CD14-positive monocyte (primary cell): ENCODE measurements at places on chromosomes 11 and 22.

- DNase-seq = no peak
Observed at GRCh38 chr22:44405661-44406060, 92.4 kb downstream of the RTL6 start.

- DNase-seq = no peak
Observed at GRCh38 chr11:44760477-44760872, 33.7 kb downstream of the TSPAN18 start.

GRCh38 chr11:80993536-80993935 lies 1552.7 kb upstream of the TENM4 start:
- no peak for DNase-seq

DNA sequence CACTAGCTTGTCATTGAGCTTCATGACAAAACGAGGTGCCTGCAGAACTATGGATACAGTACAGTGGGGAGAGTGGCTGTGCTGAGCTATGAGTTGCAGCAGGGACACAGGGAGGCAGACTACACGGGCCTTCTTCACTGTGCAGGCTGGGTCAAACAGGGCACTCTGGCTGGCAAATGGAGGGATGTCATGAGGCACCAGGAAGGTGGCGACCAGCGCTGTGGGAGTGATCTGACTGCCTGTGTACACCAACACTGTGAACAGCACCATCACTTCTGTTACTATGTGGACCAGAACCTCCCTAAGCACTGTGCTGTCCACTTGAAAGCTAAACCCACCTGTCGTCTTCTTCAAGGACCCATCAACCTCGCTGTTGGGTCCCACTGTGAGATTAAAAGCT lies 3.1 kb downstream of the PKDREJ start:
- no peak for DNase-seq

GRCh38 chr22:33332538-33332937 lies 274.4 kb upstream of the SYN3 start:
- no peak for DNase-seq

DNA sequence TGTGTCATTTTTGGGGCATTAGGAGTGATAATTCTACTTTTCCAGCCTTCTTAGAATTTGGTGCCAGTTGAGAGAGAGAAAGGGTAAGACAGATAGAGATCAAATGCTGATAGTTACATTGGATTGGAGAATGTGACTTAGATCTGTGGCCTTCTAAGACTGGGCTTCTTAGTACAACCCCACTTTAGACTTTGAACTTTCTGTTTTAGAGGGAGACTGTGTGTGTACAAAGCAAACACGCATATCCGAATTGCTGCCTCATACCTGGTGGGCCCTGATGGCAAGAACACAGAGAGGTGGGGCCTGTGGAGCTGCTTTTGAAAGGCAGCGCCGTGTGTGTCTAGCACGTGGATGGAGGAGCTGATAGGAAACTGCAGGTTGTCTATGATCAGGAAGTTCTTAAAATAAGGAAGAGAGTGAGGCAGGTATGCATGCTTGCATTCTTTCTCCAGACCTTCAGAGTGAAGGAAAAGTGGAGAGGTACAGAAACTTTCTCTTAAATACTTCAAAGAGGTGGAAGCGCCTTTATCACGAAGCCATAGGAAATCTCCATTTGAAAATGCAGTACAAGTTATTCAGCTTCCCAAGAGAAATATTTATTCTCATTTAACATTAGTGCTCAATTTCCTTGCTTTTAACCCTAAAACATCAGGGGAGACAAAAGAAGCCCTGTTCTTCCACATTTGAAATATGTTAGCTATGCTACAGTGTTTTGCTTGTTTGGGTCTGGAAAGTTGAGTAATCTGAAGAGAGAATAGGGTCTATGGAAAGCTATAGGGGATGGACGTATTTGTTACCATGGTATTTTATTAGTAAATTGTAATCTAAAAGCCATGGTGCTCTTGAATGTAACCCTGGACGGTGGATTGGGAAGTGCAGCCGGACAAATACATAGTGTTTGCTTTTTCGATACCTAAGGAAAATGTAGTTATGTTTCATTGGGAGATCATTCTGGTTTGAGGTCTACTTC lies 13.7 kb downstream of the PDHX start:
- DNase-seq = no peak

DNA sequence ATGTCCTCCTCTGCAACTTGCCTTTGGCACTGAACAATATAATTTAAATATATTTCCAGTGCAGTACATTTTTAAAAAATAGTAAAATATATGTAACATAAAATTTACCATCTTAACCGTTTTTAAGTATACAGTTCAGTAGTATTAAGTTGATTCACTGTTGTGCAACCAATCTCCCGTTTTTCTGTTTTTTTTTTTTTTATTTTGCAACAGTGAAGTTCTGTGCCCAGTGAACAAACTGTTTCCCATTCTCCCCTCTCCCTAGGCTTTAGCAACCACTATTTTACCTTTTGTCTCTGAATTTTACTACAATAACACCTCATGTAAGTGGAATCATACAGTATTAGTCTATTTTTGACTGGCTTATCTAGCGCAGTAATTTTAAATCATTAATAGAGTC lies 13.8 kb downstream of the PRRG4 start:
- DNase-seq = no peak

- no peak for DNase-seq
Observed at GRCh38 chr11:131430473-131431208, 60.2 kb downstream of the NTM start.

DNA sequence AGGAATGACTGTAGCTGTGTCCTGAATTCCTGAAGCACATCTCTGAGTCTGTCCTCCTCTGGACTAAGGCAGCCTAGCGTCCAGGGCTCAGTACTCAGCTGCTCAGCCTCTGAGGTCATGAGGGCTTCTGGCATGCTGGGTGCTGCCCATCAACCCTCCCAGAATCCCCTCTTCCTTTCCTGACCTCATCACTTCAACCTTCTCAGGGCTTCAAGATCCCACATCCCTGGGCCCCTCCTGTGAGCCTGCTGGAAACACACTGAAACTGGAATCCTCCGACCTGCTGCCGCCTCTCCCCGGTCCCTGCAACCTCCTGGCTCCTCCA lies 803 bp downstream of the KRTAP5-8 start:
- no peak for DNase-seq

DNA sequence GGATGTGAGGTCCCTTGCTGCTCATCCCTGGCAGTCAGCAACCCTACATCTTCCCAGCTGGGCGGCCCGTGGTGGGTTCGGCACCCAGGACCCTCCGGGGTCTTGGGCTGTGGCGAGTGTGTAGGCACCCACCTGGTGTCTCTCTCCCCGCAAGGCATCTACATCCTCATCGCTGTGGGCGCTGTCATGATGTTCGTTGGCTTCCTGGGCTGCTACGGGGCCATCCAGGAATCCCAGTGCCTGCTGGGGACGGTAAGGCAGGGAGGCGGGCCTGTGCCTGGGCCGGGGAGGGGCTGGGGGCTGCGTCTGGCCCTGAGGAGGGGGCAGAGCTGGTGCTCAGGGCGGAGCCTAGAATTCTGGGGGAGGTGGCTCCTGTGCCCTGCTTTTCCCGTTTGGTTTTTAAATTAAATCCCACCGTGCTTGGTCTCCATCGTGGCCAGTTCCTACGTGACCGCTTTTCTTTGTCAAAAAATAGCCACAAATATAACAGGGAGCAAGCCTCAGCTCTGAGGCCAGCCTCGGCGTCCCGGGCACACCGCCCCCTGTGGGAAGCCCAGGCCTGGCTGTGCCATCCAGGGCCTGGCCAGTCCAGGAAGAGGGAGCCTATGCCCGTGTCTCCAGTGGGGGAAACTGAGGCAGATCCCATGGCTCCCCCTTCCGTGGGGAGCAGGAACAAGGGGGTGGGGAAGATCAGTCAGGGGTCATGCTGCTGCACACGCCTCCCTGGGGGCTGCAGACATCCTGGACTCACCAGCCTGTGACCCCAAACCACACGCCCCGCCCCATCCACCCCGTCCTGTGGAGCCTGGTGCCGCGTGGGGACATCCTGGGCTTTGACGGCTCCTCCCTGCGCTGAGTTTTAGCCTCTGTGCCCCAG lies 6.4 kb upstream of the TSSC4 start:
- DNase-seq = no peak

GRCh38 chr11:46364791-46365190 lies 16.7 kb upstream of the MDK start:
- DNase-seq = no peak

DNA sequence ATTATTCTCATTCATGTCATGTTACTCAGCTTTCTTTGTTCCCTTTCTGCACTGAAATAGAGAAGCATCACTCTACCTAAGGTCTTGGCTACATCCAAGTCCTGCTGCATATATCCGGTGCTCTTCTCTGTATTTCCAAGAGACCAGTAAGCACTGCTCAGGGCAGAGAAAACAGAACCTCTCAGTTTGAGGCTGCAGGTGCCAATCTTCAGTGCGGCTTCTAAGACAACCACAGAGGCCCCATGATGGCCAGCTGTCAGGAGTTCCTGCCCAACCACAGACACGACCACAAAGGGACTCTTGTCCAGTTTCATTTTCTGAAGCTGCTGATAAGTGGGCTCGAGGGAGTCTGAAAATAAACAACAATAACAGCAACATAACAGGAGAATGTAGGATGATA lies 378.4 kb upstream of the PITPNB start:
- DNase-seq = no peak

- peak; percentile 23 for DNase-seq
Observed at GRCh38 chr11:13462311-13462900, 616 bp downstream of the BTBD10 start.

- DNase-seq = no peak
Observed at GRCh38 chr11:12990162-12990480, 19.0 kb upstream of the RASSF10 start.

- peak; percentile 67 for DNase-seq
Observed at GRCh38 chr22:37804881-37805809, 2.6 kb upstream of the GCAT start.

DNA sequence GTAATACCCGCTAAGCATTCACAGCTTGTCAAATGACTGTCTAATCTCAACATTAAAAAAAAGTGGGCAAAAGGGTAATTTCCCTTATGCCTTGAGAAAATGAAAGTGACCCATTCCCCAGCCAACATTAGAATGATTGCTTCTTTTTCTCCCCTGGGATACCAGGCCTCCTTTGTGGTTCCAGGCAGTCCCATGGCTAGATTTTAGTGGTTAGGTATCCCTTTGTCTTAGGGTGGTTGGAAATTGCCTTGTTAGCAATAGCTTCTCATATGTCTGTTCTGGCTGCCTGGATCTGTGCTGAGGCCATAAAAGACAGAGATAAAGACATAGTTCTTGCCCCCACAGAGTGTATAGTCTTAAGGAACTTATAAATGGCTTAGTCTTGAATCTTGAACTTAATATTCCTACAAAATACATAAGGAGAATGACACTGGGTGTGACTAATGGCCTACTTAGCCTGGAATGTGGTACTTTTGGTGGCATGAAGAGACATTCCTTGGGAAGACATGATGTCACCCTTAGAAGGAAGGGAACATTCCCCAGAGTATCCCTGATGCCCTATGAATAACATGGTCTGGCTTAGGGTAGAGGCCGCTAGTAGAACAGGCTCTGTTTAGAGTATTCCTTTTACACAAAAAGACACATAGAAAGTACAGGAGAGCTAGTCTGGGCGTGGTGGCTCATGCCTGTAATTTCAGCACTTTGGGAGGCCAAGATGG lies 90.3 kb downstream of the ZBTB16 start:
- DNase-seq = no peak

DNA sequence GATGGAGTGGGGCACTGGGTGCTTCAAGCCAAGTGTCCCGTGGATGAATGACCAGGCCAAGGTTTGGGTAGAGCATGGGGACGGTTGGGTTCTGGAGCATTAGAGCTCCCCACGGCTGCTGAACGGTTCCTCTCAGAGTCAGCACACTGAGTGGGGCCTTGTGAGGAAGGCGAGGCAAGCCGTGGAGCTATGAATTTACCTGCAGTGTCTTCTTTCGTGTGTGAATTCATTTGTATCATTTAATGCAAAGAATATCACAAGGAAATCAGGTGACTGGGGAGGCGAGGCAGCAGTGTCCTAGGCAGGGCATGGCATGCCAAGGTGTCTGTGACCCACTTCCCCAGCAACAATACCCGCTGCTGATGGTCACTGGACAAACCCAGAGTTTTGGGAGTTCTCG lies 343.5 kb upstream of the B3GAT1 start:
- no peak for DNase-seq

DNA sequence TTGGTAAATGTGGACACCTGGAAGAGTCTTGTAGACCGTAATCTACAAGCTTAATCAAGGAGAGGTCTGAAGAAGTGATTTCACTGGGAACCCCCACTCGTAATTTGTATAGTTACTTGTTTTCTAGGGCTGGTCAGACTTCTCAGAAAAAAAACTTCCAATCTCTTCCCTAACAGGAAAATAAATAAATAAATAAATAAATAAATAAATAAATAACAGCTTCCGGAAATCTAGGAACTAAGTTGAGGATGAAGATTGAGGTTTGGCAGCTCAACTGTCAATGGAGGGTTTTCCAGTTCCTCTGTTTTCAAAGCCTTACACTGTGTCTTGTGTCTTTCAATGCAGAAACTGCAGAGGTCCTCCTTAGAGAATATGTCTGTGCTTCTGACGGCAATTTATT lies 17.7 kb upstream of the TYR start:
- no peak for DNase-seq

- peak; percentile 24 for DNase-seq
Observed at GRCh38 chr22:35539910-35540594, 579 bp upstream of the RASD2 start.

DNA sequence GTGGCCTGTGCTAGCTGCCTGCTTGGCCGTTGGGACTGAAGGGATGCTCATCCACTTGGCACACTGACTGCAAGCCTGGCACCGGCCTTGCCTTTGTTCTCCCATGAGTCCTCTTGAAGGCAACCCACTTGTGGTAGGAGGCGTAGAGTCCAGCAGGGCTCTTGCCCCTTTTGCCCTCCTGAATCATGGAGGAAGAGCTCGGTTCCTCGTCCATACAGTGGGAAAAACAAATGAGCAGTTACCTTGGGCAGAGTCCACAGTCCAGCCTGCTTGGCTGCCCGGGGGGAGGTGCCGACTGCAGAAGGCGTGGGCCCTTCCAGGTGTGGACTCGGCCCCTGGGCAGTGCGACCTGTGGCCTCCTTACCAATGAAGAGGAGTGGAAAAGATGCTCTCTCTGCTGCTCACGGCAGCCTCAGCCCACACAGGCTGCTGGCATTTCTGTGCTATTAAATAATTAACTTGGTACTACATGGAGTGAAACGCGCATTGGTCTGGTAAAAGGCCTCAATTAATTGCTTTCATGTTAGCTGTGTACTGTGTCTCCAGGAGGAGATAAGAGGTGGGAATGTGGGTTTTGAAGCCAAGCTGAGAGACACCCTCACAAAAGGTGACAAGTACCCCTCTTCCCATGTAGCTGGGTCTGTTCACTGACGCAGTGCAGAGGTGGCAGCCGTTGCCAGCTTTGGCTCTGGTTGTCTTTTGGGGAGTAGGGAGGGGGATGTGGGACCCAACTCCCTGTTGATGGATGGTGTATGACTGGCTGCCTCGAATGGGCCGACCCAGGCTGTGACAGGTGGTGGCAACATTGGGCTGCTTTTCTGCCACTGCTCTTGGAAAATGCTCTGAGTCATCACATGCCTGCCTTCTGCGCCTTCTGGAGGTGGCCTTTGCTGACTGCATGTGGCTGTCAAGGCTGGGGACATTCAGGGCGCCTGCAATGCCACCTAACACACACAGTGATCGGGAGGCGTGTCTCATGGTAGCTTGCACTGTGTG lies 26.8 kb upstream of the B3GAT1 start:
- DNase-seq = no peak

GRCh38 chr11:129458278-129458677 lies 82.6 kb downstream of the BARX2 start:
- no peak for DNase-seq

GRCh38 chr11:67674442-67674871 lies at the start of gene ALDH3B2:
Gene ALDH3B2, minus strand, starts transcription at chr11:67674623. Its CDS starts 7,688 bp downstream, at chr11:67666935.
- DNase-seq = no peak
